T-helper 17 cell (primary cell): ENCODE measurements at places on chromosomes 4 and X.

DNA sequence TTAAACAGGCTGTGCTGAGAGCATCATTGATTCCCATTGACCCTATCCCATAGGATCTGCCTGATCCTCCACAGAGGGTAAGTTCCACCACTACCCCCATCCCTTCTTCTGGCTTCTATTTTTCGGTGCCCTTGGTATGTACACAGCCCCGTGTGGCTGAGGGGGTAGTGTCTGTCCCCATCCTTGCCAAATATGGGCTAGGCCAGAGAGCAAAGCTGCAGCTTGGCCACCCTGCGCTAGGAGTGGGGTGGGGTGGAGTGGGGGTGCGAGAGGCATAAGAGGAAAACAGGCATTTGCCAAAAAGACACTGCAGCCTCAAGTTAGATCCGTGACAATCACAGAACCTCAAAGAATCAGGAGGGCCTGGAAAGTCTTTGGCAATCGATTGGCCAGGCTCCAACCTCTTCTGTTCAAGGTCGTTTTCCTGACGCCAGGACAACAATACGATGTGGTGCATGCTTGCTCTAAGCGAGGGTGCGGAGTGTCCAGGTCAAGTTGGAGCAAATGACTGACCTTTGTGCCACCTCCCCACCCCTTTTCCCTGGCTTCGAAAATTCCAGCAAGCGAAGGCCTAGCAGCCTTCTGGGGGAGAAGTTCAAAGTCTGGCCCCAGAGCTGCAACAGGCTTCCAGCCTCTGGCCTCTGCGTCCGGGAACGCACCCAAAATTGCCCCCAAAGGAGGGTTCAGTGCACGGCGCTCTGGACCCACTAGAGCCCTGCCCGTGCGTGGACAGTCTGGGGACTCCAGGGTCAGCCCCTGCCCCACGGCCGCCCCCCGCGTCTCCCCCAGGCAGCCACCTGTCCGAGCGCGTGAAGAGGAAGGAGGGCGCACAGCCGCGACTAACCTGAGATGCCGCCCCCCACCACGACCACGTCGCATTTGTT, 598 bp downstream of the MAOB start:
- DNase-seq: no peak

- no peak for DNase-seq
Observed at GRCh38 chrX:6917666-6918065, 229.8 kb upstream of the STS start.

DNA sequence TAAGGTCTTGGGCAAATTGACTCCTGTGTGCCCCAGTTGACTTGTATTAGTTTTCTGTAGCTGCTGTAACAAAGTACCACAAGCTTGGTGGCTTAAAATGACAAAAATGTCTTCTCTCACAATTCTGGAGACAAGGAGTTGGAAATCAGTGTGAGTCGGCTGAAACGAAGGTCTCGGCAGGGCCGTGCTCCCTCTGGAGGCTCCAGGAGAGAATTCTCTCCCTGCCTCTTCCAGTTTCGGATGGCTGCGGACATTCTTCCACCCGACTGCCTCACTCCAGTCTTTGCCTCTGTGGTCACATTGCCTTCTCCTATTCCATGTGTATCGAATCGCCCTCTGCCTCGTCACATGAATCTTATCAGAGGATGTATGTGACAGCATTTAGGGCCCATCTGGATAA, 66.0 kb upstream of the PHOX2B start:
- no peak for DNase-seq

GRCh38 chr4:152748619-152749018, 30.9 kb downstream of the TIGD4 start:
- DNase-seq: no peak

DNA sequence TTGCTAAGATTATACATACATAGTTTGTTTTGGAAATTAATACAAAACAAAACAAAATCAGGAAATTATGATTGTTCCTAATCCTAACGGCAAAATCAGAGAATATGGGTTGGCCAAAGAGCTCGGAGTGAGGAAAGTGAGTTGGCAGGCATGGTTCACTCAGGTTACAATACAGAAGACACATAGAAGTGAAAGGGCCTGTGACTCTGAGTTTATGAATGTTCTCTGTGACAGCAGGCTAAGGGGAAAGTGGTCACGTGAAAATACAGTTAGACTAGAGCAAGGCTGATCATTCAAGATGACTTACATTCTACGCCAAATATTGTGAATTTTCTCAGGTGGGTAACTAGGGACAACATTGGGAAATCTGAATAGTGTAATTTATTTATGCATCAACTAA, 1001.3 kb downstream of the CCSER1 start:
- no peak for DNase-seq
